HT-29 (cell line): ENCODE measurements at places on chromosomes 4 and X. TPM values are rescaled to one million over a fixed set of nuclear protein-coding genes. Genes with fewer than 3 reads are reported as not detected.

Gene VCX3A
- not detected in 2 replicates for total RNA-seq

Gene EOLA2
- total RNA-seq: 45.0 and 45.6 TPM in 2 replicates

Gene MTMR8
- 2.7 and 3.4 TPM in 2 replicates for total RNA-seq

Gene SSX4
- total RNA-seq: not detected in 2 replicates

Gene ITIH6
- total RNA-seq: 0.20 TPM in 1 of 2 replicates, not detected in the other

Gene MAGEA4
- total RNA-seq: not detected in 2 replicates

Gene ALPK1
- total RNA-seq: 3.2 and 4.9 TPM in 2 replicates

Gene PCSK1N
- total RNA-seq: not detected in 2 replicates

Gene ARHGAP24
- 0.50 and 1.0 TPM in 2 replicates for total RNA-seq

Gene GDPD2
- total RNA-seq: not detected in 2 replicates

Gene CENPU
- total RNA-seq: 15.2 and 15.3 TPM in 2 replicates

GRCh38 chr4:1770245-1770644 lies 22.8 kb upstream of the FGFR3 start:
- DNase-seq: no peak

GRCh38 chr4:1041147-1041935 lies 29.9 kb downstream of the FGFRL1 start:
- DNase-seq: peak; percentile 51

GRCh38 chrX:53421125-53421524 lies 1.3 kb downstream of the SMC1A start:
- no peak for DNase-seq

GRCh38 chrX:153074262-153074899 lies 2.1 kb downstream of the PNMA6A start:
- no peak for DNase-seq

- DNase-seq: no peak
Measured at GRCh38 chr4:129438456-129438981, 342.6 kb downstream of the C4orf33 start.

GRCh38 chrX:79645749-79646148 lies 278.6 kb upstream of the ITM2A start:
- DNase-seq: no peak

DNA sequence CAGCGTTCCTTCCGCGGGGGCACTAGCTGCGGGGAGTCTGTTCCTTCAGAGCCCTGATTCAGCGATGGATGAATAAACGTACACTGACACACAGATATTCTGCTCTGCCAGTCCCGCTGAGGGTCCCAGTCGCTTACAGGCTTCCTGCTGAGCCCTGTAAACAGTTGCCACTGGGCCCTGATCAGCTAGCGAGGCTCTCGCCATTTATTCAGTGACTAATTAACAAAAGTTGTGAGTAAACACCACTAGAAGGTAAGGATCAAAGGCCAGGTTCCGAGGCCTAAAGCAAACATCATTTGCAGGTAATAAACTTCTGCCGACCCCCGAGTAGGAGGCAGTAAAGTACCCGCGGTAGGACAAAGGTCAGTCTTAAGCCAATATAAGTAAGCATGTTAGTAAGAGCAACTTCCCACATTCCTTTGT lies 442.6 kb upstream of the GALNT7 start:
- peak; percentile 65 for DNase-seq

GRCh38 chrX:153628129-153628528 lies 18.9 kb upstream of the DUSP9 start:
- no peak for DNase-seq

DNA sequence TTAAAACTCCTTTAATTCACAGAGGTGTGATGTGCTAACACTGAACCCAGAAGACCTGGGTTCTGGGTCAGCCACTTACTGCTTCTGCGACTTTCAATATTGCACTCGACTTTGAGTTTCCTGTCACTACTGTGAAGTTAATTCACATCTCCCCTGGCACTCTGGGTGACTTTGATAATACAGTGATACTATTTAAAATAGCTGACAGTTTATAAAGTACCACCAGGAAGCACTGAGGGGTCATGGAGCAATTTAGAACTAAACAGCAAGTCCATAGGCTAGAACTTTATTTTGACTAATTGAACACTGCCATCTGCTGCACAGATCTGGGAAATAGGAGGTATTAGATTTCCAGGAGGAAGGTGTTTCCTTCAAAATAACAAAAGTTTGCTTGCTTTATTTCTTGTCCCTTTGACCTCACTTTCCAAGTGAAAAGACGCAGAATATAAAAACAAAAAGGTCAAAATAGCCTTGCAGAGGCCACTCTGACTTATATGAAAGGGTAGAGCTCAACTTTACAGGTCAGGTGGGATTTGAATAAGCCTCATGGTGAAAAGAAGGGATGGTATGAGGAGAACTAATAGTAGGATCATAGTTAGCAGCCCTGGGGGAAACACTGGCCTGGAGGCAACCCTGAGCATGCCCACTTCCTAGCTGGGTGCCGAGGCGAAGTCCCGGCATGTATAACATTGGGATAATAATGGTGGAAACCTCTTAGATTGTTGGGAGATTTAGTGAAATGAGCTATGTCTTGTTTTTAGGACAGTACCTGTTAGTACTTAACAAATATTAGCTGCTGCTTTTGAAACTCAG lies 53.4 kb downstream of the ZNF518B start:
- peak; percentile 56 for DNase-seq

DNA sequence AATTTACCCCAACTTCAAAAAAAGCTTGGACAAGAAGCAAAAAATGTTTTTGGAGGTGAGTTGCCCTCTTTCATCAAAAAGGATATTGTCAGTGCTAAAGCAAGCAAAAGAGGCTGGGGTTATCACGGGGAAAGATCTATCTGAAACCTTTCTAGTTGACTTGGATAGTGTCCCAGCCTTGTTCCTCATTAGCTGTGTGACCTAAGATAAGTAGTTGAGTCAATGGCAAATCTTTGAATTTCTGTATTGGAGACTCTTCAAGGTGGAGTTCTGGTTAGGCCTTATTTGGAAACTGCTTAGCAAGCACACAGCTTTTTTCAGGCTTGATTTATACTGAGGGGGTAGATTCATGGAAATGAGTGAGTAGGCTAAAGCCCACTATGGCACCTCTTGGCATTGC lies 271.6 kb downstream of the GRIA3 start:
- no peak for DNase-seq

GRCh38 chrX:110863883-110864282 lies 68.3 kb upstream of the CHRDL1 start:
- no peak for DNase-seq

- no peak for DNase-seq
Measured at GRCh38 chr4:110055158-110055768, 142.6 kb downstream of the EGF start.

DNA sequence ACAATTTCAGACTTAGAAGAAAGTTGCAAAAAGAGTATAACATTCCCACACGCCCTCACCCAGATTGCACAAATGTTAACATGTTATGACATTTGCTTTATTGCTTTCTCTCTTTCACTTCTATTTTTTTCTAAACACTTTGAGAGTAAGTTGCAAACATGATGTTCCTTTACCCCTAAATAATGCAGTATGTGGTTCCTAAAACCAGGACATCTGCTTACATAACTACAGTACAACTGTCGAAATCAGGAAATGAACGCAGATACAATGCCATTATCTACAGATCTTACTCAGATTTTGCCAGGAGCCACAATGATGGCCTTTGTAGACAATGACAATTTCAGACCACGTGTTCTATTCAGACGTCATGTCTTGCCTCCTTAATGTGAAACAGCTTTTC lies 22.4 kb downstream of the SH3TC1 start:
- DNase-seq: no peak

DNA sequence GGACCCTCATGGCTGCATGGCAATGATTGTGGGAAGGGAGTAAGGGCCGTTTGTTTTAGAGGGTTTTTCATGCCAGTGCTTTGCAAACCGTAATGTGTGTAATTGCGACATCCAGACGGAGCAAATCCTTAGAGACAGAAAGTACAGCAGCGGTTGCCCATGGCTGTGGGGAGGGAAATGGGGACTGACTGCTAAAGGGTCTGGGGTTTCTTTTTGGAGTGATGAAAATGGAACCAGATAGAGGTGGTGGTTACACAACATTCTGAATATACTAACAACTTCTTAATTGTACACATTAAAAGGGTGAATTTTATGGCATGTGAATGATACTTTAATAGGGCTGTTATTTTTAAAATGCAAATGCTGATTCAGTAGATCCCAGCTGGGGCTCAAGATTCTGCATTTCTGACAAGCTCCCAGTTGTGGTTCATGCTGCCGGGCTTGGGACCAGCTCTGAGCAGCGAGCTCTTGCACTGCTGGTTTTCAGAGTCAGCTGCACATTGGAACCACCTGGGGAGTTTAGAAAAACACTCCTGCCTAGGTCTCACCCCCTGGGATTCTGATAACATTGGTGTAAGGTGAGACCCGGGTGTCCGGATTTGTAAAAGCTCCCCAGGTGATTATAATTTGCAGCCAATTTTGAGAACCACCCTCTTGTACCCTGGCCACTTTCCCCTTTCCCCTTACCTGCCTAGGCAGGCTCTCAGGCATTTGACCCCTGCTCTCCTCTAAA lies 47.7 kb downstream of the PRPS1 start:
- peak; percentile 25 for DNase-seq

- no peak for DNase-seq
Measured at GRCh38 chr4:109276482-109277095, 25.9 kb downstream of the COL25A1 start.

DNA sequence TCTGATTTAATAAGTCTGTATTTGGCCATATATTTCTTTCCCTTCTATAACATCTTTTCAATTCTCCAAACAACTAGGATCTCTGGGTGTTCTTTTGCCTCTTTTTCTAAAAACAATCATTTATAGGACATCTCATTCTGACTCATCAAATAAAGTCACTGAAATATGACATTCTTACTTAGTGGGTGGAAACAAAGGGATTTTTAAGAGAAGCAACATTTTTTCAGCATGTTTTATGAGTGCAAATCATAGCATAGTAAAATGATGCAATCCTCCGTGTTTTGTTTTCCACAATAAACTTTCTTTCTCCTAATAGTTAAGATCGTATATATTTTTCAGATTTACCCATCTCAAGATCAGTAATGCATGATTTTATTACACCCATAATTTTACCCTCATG lies 179.8 kb downstream of the SPCS3 start:
- no peak for DNase-seq

GRCh38 chrX:72245461-72246089 lies 6.7 kb upstream of the ERCC6L start:
- peak; percentile 82 for DNase-seq

DNA sequence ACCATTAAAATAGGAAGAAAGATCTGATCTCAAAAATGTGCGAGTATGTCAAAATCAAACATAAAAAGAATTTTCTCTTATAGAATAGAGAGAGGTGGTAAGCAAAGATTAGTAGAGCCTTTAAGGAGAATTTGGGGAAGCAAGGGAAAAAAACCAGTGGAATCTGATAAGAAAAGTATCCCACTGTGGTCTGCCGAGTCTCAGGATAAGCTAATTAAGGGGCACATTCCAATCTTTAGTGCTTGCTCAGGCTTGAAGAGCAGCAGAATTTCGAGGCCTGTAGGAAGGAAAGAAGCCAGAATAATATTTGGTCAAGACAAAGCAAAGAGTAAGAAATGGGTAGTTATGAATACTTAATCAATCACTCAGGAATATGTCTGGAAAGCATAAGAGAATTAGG lies 13.0 kb downstream of the STATH start:
- DNase-seq: no peak

- DNase-seq: peak; percentile 17
Measured at GRCh38 chr4:11497972-11498371, 69.3 kb upstream of the HS3ST1 start.

DNA sequence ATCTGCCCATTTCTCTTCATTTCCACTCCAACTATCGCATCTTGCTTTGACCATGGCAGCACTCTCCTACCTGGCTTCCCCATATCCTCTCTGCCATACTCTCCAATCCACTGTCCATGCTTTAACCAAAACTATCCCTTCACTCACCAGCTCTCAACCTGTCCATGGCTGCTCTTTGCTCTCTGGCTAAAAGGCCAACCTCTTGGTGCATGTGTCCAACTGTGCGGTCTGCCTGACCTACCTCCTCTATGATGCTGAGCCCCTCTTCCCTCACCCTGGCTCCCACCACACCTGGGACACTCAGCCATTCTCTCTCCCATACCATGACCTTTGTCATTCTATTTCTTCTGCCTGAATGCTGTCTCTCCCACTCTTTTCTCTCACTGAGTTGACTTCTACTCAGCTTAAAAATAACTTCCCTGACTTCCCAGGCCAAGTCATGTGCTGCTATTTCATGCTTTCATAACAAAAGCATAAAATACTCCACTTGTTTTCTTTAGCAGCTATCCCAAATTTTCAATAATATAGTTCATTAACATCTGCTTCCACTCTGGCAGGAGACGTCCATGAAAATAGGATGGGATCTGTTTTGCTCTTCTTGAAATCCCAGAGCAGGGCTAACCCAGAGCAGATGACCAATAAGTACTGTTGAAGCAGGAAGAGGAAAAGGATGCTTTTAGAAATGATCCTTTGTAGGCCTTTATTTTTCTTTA lies 29.8 kb upstream of the KLF3 start:
- no peak for DNase-seq

DNA sequence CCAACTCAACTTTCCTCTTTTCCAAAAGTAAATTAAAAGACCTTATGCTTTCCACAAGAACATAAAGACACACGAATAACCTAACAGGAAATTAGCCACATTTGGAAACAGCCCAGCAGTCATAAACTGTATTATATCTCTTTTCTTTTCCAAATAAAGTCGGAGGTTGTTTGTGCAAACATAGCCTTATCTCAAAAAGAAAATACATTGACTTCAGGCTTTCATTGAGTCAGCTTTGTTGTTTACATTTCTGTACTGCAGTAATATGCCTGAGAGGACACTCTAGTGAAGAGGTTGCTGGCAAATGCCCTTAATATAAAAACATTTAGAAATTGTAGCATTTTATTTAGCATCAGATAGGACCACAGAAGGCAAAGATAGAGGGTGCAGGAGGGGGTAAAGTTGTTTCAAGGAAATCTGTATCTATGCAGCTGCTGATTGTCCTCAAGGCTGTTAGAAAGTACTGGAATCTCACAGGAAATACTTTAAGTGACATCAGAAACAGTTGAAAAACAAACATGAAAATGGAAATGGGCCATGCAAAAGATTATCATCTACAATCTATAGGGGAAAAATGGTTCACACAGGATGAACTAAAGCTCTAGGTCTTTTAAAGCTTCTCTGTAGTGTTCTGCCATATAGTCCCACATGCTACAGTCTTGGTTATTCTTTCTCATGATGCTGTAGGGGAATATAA lies 14.5 kb downstream of the LNX1 start:
- peak; percentile 42 for DNase-seq

DNA sequence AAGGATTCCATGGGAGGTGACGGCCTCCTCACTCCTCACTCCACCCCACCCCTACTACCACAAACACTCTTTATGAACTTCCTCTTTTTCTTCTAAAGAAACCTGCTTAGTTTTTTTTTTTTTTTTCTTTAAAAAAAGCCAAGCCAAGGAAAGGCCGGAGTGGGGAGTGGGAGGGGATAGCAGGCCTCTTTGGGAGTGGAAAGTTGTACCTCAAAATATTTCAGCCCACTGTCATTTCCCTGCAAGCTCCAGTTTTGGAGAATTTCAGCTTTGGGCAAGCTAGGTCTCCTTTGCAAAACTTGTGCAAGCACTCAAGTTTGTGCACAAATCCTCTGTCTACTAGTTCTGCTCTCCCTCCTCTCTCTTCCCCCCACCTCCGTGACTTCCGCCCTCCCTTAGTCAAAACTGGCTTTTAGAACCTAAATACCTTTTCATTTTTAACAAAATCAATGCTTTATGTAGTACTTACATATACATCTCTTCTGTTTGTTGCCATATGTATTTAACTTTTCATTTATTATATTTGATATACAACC lies 512 bp upstream of the ANTXR2 start:
- no peak for DNase-seq
